AML-193 (cell line): ENCODE measurements at places on chromosomes 2 and 18.

DNA sequence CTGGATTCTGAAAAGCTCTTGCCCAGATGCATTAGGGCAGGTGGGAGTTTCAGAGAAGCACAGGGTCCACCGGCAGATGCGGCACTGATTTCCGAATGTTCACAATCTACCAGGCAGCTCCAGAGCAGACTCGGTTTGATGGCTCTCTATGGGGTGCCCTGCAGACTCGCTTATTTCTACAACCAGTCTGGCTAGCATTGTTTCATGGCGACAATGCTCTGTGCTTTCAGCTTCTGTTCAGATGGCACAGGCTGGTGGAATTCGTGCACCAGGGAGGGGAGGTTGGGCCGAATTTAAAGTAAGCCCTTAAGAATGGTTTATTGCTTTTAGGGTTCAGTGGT is 9.9 kb downstream of the MYT1L start:
- DNase-seq = no peak

DNA sequence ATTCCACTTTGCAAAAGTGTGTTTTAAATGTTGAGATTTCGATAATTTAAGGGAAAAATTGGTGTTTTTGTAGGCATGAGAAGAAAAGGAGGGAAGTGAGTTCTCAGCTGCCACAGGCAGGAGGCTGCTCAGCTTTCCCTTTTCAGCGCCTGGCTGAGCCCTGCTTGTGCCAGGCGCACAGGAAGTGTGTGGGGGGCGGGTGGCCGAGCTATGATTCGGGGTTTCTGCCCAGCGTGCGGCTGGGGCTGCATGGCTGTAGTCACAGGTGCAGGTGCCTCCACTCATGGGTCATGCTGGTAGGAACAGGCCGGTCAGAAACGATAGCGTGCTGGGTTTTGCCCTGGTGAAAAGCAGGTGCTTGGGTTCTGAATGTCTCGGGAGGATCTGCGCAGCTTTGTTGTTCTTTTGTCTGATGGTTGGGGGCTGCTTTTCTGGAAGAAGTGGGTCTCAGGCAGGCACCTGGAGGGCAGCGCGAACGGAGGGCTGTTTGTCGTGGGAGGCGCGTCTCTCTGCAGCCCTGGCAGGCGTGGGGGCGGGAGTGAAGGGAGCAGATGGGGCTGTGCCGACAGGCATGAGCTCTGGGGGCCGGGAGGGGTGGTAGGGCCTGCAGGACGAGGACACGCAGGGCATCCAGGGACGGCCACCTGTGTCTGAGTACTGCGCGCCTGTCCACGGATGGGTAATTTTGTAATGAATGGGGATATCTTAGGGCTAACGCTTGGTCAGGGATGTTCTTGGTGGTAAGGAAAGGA is 2.1 kb downstream of the KCNG2 start:
- DNase-seq = no peak

- DNase-seq = no peak
Observed at GRCh38 chr2:106108351-106108750, 85.8 kb downstream of the UXS1 start.

DNA sequence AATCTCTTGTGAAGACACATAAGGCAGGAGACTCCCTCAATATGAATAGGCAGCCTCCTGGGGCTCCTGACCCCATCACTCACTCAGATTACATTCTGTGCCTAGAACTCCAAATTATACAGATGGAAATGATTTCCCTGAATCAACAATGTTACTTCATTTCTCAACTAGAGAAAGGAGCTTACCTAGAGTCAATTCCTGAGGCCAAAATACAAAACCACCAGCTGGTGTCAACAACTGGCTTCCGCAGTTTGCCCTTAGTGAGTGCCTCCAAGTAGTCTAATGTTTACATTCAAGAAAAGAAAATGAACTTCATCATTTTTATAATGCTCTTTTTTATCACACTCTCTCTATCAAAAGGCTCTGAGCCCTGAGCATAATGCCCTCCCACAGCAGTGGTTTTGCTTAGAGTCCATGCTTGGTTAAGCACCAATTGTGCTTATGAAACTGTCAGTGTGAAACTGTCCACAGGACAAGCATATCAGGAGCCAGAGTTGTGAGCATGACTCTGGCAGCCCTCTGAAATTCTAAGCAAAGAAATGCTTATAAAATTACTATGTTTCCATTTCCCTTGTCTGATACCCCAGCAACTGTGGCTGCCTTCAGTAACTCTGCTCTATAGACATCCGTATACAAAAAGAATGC is 305.7 kb upstream of the PKDCC start:
- no peak for DNase-seq

- no peak for DNase-seq
Observed at GRCh38 chr18:44569391-44570055, 111.2 kb upstream of the SETBP1 start.

- no peak for DNase-seq
Observed at GRCh38 chr2:112033600-112033999, 21.5 kb upstream of the TMEM87B start.

DNA sequence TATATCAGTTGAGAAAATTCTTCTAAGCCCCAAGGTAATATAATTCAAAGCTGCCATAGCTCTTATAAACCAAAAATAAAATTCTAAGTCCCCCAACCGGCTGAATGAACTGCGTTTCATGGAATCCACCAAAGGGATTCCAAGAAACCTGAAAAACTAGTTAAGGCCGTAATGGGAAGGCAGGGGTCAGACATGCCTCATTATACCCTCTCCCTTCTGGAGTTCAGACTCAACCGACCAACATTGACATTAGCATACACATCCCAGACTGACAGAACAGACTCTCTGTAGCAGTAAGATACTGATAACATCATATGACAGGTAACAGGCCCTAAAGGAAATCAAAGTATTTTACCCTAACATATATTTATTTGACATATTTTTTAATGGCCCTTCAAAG is 31.4 kb upstream of the PHLPP1 start:
- no peak for DNase-seq

DNA sequence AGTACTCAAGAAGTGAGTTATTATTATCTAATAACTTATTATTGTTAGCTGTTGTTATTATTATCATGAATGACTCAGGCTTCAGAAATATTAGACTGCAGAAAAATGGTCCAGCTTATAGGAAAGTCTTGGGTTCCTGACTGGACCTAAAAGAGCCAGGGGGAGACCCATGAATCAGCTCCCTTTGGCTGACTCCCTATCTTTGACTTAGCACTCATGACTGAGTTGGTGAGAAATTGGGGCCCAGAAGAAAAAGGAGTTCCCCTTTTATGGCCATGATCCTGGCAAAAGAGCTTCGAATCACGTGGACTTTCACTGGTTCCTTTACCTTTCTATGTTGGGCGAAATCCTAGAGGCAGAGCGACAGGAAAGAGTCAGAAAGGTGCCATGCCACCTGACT is 145.8 kb downstream of the MYO3B start:
- DNase-seq = no peak

DNA sequence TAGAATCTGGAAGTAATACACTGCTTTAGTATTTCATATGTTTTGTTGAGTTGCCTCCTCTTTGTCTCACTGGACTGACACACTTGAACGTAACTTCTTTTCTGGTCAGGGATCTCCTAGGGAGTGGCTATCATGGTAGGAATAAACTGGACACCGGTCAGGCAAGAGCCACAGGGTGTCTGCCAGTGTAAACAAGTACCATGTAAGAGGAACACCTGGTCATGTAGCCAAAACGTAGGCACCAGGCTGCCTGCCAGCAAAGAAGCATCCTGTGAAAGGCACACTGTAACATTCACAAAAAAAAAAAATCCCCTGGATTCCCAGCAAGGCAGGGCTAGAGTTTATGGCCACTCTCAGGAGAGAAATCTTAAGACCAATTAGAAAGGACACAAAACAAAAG is 372.8 kb upstream of the RND3 start:
- no peak for DNase-seq

DNA sequence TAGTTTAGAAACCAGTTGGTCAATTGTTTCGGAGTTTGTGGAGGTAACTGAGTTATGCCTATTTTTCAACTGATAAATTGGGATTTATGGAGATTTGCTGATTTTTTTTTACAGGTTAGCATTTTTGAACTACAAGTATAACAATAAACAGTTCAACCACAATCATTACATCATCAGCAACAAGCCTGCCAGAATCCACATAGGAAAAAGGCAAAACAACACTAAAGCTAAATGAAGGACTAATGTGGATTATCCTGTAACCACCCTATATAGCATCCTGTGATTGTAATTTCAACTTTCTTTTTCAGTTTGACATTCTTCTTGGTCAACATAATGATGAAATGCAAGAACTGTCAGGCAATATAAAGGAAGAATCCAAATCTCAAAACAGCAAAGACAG is 76.5 kb downstream of the CCDC102B start:
- DNase-seq = no peak

GRCh38 chr2:130768191-130768855 is 13.0 kb downstream of the AMER3 start:
- no peak for DNase-seq

GRCh38 chr2:27615316-27615715 is 13.5 kb downstream of the CCDC121 start:
- DNase-seq = no peak

DNA sequence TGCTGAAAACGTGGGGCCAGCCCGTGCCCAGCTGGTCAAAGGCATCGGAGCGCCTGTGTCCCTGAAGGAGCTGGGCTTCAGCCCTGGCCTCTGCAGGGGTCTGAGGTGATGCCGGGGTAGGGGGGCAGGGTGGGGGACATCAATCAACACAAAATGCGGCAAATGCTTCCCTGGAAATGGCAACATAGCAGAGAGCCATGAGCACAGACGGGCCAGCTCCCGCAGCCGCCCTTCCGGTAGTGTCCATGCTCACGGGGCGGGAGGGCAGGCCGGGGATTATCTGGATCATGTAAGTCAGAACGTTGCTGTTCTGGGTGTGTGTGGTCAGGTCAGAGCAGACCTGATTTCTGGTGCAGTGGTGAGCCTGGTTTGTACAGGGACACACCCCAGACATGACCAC is 56.5 kb upstream of the TWIST2 start:
- DNase-seq = no peak

DNA sequence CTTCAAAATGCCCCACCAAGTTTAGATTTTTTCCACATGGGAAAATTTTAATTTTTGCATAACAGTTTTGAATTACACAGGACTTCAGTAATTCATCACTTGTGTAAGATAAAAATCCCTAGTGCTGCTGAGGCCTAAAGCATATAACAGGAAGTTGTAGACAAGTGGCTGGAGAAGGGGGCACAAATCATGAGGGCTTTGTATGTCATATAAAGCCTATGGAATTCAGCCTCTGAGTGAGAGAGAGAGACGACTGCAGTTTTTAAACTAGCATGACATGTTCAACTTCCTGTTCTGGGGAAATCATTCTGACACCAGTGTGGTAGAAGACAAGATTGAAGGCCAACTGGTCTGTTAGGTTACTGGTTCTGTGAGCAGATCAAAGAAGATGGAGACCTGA is 187.3 kb upstream of the CHST9 start:
- no peak for DNase-seq

- no peak for DNase-seq
Observed at GRCh38 chr18:66078925-66079800, 328.4 kb downstream of the CDH7 start.

GRCh38 chr2:176826984-176827668 is 385.5 kb upstream of the HNRNPA3 start:
- DNase-seq = no peak

GRCh38 chr18:48705531-48705930 is 166.7 kb downstream of the CTIF start:
- DNase-seq = no peak

GRCh38 chr2:158774681-158775080 is 20.4 kb upstream of the DAPL1 start:
- no peak for DNase-seq

DNA sequence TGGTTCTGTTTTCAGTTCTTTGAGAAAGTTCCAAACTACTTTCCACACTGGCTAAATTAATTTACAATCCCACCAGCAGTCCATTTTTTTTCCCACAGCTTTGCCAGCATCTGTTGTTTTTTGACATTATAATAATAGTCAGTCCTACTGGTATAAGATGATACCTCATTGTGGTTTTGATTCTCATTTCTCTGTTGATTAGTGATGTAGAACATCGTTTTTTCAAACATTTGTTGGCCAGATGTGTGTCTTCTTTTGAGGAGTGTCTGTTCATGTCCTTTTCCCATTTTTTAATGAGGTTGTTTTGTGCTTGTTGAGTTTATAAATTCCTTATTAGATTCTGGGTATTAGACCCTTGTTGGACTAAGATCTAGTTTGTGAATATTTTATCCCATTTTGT is 376.8 kb upstream of the NT5C1B start:
- DNase-seq = no peak

- no peak for DNase-seq
Observed at GRCh38 chr2:34031097-34031496, 432.0 kb upstream of the FAM98A start.

GRCh38 chr18:22031611-22032010 is 137.8 kb upstream of the GATA6 start:
- DNase-seq = no peak

GRCh38 chr2:66322506-66323260 is 112.2 kb upstream of the MEIS1 start:
- DNase-seq = no peak
